Thoracic aorta (tissue), 2 donors: ENCODE measurements at places on chromosomes 4 and X.

DNA sequence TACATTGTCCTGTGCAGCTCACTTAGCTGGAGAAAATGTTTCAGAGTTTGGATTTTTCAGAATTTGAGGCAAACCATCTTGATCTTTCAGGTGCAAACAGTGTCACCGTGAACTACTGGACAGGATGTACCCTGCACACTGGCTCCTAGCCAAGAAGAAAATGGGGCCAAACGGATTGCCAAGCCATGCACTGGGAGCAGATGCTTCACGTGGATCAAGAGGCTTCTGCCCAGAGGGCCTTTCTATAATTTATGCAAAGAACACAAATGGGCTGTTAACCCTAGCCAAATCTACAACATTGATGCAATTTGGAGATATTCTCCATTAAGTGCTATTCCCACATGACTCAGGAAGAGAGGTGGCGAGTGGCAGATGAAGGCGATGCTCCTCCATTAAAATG, 46.9 kb upstream of the ATP8A1 start:
- no peak for DNase-seq

- DNase-seq: no peak
Measured at GRCh38 chrX:151713849-151714248, 2.0 kb upstream of the FATE1 start.

DNA sequence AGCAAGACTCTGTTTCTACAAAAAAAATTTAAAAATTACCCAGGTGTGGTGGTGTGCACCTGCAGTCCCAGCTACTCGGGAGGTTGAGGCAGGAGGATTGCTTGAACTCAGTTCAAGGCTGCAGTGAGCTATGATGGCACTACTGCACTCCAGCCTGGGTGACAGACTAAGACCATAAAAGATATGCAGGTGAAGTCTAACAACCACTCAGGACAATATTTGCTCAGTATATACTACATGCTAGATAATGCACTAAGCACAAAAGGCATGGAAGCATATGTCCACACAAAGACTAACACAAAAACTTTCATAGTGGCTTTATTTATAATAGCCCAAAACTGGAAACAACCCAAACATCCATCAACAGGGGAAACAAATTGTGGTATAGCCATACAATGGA, 57.7 kb upstream of the TXK start:
- DNase-seq: no peak

GRCh38 chr4:156329779-156330178, 376.1 kb upstream of the CTSO start:
- DNase-seq: no peak

- DNase-seq: no peak
Measured at GRCh38 chrX:111145878-111146277, 49.9 kb downstream of the PAK3 start.

- DNase-seq: no peak
Measured at GRCh38 chr4:6647582-6648230, 7.2 kb downstream of the MRFAP1 start.

DNA sequence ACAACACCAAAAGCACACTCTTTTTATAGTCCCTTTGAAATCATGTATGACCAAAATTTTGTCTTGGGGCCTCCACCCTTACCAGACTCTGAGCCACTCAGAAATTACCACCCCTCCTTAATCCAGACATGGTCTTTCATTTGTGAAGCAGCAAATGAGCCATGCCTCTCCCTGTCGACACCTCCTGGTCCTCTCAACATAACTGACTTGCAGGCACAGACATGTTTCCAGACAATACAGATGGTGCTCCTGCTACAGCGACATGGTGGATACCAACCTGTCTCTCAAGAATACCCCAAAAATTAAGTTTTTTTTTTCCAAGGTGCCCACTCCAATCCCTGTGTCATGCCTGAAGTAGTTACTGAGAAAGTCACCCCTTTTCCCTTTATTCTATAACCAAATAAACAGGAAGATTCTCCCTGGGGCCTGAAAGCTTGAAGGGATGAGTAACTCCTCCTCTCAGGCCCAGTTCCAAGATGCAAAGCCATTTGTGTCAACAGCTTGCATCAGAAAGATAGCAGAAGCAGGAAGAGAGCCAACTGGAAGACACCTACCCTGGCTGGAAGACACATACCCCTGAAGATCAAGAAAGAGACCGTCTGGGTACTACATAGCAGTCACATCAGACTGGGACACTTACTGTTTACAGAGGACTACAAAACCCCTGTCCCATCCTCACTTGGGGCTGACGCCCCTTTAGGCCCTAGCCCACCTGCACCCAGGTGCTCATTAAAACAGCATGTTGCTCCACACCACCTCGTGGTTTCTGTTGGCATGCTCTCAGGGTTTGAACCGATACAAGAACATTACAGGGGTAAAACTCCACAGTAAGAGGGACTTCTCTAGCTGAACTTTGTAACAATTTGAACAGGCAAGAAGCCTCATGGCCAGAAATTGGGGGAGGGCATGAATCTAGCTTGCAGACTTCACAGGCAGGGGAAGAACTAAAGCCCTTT, 5.5 kb upstream of the UGT2B17 start:
- no peak for DNase-seq

DNA sequence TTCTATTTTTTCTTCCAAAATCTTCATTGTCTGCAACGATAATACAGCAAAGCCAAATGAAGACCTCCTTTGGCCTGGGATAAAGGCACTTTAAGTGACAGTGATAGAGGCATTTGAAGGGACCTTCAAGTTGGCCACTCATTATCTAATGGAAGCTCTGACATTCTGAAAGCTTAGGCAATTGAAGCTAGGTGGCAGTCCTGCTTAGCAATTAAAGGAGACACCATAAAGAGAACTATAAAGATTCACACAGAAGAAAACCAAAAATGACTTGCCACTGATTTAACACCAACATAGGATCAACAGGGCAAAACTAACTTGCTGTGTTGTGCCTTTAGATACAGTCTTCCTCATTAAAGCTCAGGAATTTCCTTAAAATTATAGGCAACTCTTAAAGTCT, 103.3 kb upstream of the TSPAN7 start:
- DNase-seq: no peak

DNA sequence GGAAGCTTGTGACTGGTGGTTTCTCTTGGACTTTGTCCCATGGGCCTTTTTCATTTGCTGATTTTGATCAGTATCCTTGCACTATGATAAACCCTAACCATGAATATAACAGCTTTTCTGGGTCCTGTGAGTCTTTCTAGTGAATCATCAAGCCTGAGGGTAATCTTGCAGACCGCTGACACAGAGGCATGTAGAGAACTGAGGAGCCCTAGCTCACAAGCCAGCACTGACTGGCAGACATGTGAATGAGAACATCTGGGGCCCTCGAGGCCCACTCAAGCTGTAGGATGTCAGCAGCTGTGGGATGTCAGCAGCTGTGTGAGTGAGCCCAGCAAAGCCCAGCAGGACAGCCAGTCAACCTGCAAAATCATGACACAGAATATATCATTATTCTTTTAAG, 36.7 kb downstream of the HMGB3 start:
- DNase-seq: no peak

GRCh38 chr4:40335525-40335894, 377 bp downstream of the CHRNA9 start:
- no peak for DNase-seq

DNA sequence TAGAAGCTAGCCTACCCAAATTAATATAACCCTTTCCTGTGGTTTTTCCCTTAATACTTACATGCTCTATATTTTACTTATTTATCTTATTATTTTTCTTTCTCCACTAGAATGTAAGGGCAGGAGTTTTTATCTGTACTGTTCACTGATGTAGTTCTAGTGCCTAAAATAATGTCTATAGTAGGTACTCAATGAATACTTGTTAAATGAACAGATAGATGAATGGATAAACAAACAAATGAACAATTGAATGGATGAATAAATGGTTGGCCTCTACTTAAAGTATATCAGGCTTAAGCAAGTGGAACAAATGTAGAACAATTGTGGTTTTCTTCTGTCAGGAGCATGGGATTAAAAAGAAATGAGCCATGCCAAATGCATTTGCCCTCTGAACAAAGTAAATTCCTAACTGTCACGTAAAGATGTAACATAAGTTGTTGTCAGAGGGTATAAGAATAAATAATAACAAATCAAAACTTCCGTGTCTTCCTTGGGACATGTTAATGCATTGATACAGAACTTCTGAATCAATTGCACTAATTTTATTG, 54.1 kb downstream of the SYTL5 start:
- DNase-seq: no peak

DNA sequence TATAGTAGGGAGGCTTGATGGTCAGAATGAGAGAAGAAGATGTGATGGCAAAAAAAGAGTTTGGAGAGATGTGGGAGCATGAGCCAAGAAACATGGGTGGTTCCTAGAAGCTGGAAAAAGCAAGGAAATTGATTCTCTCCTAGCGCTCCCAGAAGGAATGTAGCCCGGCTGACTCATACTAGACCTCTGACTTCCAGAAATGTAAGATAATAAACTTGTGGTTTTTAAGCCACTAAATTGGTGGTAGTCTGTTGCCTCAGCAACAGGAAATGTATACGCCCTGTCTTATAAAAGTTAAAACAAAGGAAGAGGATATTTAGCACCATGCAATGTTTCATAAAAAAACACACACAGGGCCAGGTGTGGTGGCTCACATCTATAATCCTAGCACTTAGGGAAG, 182.7 kb upstream of the PCDH7 start:
- DNase-seq: no peak

- no peak for DNase-seq
Measured at GRCh38 chr4:75051431-75051830, 118.5 kb downstream of the PARM1 start.

- no peak for DNase-seq
Measured at GRCh38 chr4:169922632-169923276, 103.4 kb downstream of the MFAP3L start.

GRCh38 chr4:176593943-176594342, 198.8 kb downstream of the VEGFC start:
- no peak for DNase-seq

GRCh38 chr4:1168191-1169101, 3.9 kb downstream of the SPON2 start:
- no peak for DNase-seq

DNA sequence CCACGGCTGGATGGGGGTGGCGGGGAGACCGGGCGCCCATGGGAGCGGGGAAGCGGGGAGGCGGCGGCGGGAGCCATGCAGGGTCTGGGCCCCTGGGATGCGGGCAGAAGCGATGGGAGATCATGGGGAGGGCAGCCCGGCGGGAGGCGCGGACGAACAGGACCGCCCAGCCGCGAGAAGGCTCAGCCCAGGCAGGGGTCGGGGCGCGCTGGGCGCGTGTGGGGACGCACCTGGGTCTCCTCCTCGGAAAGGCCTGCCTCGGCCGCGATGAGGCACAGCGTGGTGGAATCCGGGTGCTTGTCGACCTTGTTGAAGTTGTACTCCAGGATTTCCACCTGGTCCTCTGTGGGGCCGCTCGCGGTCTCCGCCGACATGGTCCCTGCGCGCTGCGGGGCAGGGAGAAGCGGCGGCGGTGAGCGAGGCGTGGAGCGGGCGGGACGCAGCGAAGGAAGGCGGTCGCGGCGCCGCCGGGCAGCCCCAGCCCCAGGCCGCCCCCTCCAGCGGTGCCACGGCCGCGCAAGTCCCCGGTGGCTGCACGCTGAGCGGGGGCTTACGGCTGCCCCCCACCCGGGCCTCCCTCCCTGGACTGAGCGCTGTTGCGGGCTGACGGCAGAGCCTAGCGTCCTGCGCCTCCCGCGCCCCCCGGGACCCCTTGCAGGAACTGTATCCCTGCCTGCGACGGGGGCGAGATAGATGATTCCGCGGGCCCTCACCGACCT, 25.3 kb downstream of the HOPX start:
- DNase-seq: no peak

DNA sequence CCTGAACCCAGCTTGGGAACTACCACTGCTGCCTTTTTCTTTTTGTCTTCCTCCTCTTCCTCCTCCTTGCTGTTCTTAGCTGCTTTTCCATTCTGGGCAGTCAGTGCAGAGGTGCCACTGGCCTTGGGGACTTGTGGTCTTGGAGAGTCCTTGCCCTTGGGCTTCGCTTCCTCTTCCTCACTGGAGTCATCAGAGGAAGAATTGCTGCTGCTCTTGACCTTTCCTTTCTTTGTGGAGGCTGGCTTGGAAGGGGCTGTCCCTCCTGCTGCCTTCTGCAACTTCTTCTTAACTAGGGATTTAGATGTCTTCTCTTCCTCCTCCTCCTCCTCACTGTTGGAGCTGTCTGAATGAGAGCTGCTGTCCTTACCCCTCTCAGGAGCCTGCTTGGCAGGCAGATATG, 53.2 kb downstream of the FAM9B start:
- no peak for DNase-seq

DNA sequence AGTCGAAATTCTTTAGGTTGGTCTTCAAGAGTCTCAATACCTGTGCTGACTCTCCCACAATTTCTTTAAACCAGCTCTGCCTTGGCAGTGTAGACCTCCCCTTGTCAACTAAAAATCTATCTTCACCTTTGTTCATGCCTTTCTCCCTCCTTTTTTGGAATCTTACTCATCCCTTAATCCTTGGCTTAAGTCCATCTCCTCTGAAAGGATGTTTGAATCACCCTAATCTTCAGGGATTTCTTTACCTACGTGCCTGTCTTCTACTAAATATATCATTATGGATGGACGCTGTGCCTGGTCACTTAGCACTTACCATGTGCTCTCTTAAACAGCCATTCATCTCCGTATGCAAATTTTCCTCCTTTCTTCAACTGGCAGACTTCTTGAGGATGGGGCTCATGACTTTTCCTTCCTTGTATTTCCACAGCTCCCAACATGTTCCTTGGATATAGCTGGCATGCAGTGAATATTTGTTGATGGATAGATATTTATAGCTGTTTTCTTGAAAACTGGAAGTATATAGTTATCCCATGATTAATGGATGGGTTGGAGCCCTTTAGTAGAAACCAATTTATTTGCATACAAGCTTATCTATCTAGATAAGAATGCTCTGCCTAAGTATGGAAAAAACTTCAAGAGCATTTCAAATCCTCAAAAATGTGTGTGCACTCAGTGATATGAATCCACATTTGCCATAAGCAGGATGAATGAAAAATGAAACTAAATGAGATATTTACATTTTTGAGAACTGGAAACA, 166.6 kb downstream of the SPRY1 start:
- no peak for DNase-seq

GRCh38 chrX:120299928-120300327, 11.3 kb downstream of the TMEM255A start:
- DNase-seq: no peak

DNA sequence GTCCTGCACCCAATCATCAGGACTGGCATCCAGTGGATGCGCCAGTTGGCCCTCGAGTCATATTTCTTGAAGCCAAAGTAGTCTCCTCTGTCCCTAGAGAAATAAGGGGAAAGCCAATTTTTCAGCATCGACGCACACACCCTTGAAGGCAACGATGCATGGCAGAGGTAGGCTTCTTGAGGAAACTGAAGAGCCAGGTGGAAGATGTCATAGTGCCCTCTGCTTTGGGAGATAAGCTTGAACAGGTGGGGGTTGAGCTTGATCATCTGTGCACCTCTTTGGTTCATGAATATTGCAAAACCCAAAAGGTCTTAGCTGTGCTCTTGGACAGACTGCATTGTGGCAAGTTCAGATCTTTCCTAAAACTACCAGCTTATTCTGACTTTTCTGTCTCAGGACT, 34.6 kb upstream of the WDR1 start:
- no peak for DNase-seq

DNA sequence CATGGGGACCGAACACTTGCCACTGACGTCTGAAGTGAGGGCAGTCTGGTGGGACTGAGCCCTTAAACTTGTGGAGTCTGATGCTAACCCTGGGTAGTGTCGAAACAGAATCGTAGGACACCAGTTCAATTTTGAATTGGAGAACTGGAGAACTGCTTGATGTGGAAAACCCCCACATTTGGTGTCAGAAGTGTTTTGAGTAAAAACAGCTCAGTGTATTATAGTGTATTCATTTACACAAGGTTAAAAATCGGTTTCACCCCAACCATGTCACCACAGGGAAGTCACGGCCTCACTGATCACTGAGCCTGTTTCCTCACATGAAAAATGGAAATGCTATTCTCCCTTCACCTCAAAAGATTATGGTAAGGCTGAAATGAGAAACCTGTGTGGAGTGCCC, 21.9 kb downstream of the PIN4 start:
- no peak for DNase-seq
